ENCODE measurements at places on chromosomes 7 and 10.

DNA sequence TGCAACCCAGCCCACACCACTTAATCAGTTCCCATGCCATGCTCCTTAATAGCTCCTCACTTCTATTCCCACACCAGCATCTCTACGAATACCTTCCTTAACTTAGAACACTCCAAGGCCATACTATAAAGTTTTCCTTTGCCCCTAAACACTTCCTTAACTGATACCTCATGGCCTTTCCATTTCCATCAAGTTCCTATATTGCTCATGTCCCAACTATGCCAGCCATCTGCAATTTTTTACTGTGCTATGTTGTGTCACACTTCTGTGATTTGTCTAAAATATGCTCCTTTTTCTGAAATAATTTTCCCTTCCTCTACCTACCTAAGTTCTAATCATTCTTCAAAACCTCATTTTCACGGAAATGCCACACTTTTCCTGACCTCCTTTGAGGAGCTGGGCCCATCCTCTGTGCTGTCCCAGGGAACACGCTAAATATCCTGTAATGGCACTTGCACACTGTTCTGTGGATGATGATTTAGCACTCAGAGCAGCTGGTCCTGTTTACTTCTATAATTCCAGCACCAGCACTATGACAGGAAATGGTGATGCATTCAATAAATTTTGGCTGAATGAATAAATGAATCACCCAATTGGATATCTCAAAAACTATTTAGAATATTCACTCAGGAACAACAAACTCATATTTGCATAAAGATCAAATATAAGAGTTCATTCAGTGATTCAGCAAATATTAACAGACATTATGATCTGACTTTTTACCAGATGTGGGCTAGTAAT lies 266.5 kb upstream of the HGF start:
- no peak for DNase-seq

GRCh38 chr7:32330602-32331001 lies 159.6 kb downstream of the LSM5 start:
- no peak for DNase-seq

DNA sequence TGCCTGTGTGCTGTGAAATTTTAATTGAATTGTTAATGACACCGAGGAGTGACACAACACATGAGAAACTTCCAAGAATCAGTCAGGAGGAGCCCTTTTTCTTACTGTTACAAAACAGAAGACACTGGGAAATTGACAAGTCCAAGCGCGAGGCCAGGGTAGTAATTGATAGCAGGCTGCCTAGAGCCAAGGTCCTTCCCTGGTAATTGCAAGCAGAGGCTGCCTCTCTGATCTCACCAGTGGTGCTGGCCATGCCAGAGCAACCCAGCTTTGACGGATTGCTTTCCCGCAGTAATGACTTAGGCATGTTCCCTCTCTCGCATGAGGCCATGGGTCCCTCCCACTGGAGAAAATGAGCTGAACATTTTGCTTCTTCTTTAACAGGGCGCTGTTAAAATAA lies 111.5 kb downstream of the LRMDA start:
- no peak for DNase-seq

- DNase-seq = no peak
Observed at GRCh38 chr10:121831777-121832176, 96.1 kb downstream of the ATE1 start.

DNA sequence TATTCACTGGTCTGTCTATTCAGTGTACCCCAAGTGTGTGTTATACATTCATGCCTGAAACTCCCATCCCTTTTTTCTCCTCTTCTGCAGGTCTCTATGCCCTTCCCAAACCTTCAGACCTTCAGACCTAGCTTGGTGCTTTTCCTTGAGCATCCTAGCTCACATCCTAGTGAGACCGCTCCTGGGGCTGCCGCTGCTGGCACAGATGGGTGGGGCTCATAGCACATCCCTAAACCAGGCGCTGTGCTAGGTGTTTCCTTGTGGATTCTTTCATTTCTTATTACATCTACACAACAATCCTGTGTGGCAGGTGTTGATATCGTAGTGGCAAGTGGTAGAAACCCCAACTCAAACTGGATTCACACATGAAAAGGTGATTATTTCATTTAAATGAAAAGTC lies 43.2 kb downstream of the PRR15 start:
- no peak for DNase-seq

GRCh38 chr7:106466867-106467266 lies 182.1 kb upstream of the NAMPT start:
- DNase-seq = no peak

DNA sequence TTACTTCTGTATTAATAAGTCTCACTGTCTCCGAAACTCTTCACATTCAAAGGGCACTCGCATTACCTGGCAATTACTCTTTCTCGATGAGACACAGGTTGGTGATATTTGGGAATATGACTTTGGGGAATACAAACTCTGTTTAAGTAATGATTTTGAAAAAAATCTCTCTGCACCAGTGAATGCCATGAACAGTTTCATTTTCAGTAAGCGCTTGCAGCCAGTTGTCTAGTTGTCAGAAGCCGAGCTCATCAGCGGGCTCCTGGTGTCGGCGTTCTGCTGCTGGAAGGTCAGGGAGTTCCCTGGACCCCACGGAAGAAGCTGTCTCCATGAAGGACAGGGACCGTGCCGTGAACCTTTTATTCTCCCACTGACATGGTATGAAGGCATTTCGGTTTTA lies 57.7 kb downstream of the PTPRE start:
- DNase-seq = no peak

All from stimulated activated CD4-positive, alpha-beta T cell treated with anti-CD3 and anti-CD28 coated beads, Interleukin-2, amount 100 ng/mL, for 4 hours (primary cell).